ENCODE measurements at places on chromosomes 1 and 21.

DNA sequence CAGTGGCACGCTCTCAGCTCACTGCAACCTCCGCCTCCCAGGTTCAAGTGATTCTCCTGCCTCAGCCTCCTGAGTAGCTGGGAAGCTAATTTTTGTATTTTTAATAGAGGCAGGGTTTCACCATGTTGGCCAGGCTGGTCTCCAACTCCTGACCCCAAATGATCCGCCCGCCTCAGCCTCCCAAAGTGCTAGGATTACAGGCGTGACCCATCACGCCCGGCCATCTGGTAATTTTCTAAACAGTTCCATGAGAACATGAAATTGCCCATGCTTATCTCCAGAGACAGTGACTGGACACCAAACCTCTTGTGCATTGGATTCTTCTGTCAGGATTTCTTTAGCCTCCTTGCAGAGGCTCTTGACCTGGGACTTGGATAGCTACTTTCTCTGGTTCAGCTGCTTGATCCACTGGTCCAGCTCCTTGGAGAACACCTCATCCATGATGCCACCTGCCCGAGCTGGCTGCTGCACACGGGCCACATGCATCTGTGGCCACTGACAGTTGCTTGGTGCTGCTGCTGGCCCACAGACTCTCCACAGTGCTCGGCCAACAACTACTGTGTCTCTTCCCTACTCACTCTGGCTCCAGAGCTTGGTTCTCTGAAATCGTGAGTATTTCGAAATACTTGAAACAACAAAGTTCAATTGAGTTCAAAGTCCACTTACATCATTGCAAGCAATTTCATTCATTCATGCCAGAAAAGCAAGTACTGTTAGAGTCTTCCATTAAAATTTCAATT lies 40.0 kb upstream of the CTPS1 start:
- no peak for DNase-seq

DNA sequence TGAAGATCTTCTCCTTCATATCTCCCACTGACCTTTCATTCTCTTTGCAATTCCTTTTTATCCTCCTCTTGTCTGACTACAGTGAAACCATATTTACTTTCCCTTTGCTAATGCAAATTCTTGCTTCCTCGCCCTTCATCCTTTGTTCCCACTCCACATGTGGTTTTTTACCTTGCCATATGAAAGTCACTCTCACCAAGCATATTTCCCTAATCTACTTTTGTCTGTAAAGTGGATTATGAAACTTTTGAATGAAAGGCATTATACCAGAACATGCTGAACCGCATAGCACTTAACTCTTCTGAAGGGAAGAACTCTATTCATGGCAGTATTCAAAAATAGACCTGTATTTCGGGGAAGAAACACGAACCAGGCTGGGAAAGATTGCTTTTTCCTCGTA lies 8.0 kb upstream of the TMPRSS15 start:
- peak; percentile 45 for DNase-seq

DNA sequence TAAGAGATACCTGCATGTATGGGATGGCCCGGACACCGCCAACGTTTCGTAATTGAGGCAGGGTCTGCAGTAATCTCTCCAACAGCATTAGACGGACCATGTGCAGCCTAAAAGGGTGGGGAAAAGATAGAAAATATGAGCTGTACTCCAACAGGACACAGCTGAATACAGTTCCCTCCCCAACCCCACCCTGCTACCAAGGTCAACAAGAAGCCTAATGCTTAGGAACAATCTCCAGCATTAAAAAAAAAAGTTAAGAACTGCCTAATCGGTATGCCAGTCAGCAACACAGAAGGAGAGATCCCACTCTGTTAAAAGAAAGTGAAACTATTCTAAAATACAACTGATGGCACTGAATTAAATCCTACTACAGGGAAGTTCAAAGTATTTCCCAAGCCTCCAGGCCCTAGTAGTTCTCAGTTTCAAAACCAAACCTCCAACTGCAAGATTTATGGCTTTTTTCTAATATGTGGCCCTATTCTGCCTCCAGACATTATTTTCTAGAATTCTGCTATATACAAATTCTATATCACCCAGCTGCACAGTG lies 81.0 kb downstream of the UBR4 start:
- no peak for DNase-seq

DNA sequence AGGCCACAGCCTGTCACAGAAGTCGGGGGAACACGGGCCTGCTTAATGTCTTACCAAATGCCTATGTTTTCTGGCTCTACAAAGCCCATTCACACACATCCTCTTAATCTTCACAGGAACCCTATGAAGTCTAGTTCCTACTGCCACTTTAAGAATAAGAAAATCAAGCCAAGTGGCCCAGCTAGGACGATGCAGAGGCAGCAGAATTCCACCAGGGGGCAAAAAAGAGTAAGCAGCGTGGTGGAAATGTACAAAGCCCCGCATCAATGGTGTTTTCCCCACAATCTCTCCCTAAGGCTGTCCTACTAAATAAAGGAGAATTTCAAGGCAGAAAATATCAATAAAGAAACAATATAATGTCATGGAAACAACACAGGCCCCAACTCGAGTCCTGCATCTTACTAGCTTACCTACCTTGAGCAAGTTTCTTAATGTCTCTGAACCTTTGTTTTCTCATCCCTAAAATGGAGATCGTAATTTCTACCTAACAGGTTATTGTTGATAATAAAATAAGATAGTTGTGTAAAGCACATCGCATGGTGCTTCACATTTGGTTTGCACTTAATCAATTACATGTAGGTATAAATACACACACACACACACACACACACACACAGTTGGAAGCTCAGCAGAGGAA lies 21.4 kb downstream of the SEC16B start:
- DNase-seq, result peak; percentile 92

DNA sequence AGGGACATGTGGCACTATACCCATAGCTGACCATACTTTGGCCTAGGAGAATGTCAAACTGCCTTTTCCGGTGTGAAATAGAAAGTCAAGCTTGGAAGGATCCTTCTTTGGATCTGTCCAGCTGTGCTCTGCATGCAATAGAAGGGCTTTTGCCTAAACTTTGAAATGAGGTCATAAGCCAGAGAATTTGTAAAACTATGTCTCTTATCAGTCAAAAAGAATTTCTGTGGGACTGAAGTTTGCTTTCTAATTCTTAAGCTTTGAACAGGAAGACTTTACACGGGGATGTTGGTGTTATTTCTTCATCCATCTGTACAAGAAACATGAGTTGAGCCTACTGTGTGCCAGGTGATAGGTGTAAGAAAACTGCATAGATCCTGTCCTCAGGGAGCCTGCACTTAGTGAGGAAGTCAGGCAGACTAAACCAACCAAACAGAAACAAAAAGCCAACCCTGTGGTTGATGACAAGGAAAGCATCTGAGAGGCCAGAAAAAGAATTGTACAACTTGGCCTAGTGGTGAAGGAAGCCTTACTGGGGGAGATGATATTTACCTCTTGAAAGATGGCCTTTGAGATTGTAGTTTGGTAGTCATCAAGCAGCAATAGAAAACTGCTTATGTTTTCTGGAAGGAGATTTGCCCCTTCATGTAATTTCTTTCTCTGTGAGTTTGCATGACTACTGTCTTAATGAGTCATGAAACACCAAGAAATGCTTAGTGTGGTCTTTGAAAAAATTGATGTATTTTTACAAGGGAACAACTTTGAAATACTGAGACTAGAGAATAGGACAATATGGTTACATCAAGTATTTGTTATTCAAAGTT lies 24.8 kb downstream of the TGFB2 start:
- no peak for DNase-seq

DNA sequence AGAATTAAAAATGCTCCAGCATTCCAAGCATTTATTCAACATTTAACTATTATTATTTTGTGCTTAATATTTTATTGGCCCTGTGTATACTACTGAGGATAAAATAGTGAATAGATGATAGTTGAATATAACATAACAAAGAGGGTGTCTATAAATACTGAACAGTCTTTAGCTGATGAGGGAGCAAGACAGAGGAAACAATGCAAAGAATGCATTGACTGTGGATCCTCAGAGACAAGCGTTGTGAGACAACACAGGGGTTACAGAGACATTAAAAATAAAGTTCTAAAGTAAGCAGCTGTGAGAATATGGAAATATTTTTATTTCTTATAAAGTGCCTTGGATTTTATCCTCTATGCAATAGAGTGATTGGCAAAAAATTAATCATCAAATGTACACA lies 1133.1 kb downstream of the PLA2G4A start:
- DNase-seq, result no peak

DNA sequence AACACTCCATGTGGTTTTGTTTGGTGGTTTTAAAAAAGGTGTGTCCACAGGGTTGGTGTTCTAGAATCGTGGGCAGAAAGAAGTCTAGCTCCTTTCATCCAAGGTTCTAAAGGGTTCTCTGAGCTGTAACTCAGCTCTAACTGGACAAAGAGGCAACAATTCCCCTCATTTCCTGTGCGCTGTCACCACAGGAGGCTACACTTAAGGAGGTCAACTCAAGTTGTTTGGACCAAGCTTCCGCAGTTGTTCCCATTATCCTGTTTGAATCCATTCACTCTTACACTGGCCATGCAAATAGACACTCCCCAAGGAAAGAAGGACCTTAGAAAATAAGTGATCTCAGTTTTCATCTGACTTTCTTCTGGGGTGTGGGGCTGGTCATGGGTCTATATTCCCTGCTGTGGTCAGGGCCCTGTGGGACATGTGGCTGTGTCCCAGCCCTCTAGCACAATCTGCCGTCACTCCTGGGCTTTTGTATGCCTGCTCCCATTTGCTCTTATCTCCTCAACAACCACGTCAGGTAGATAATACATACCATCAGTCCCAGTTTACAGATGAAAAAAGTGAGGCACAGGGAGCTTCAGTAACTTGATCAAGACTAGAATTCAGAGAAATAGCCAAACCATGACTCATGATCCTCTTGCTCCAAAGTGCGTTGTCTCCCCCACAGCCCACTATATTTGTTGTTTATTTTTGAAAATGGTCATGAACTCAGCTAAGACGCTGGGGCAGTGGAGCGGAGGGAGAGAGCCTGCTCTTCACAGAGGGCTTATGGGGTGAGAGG lies 103.6 kb downstream of the RHOU start:
- no peak for DNase-seq

- peak; percentile 15 for DNase-seq
Measured at GRCh38 chr1:9753121-9753531, 70.6 kb downstream of the CLSTN1 start.

DNA sequence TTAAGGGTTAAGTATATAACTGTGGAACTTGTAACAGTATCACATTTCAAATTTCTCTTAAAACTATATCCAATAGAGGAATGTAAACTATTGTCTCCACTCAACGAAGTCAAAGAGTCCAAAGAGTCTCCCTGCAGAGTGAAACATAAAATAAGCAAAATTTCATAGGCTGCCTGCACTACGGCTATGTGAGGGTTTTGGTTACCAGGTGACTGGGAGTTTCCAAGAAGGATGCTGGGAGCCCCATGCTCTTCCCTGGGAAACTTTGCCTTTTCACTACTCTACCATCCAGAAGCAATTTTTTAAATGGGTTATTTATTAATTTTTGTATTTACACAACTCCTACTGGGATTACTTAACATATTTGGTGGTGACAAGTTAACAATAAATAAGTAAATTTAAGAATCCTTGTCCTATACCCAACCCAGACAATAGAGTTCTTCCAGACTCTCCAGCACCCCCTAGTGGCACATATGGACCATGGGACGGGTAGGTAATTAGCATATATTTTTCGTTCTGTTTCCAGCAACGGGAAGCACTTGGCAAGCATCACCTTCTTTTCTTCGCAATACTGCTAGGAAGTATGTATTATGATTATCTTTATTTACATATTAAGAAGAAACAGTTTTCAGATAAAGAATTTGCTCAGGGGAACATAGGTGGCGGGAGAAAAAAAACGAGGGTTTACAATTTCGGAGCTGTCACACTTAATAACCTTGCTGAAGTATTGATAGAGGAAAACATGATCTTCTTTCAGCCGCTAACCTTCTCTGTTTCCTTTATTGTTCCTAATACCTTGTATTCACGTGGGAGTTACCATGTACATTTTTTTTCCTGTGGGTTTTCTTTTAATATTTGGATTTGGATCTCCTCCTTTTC lies 3.5 kb downstream of the FMO2 start:
- no peak for DNase-seq

DNA sequence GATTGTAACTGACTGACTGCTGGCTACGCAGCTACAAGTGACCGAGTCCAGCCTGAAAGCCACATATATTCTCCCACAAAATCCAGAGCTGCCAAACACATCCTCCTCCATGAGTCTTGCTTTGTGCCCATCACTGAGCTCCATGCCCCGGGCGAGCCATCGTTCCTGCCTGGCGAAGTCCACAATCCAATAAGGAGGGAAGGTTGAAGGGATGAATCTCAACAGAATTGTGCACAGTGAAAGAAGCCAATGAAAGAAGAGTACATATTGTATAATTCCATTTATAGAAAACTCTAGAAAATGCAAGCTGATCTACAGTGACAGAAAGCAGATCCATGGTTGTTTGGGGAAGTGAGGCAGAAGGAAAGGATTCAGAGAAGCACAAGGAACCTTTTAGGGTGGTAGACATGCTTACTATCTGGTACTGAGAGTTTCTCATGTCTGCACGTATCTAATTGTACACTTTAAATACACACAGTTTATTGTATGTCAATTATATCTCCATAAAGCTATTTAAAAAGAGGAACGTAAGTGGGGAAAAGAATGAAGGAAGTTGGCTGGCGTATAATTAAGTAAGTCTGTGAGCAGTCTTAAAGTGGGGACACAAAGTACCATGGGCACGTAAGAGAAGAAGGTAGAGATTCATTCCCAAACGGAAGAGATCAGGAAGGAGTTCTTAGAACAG lies 115.9 kb upstream of the JUN start:
- no peak for DNase-seq

DNA sequence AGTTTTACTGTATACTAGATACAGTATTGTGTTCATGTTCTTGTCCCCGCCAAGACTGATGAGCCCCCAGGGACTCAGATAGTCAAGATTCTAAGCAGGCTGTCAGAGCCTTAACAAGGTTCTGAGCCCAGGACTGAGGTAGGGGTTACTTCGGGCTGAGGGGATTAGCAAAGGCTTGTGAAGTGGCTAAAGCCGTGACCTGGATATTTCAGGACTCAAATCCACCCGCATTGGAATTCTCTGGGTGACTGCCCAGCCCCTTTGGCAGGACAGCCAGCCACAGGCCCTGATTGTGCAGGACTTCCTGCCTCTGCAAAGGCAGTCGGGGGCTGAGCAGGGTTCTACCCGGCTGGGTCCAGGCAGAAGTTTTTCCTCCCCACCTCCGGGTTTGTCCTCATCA lies at the start of gene PLA2G5:
TSS of gene PLA2G5 (plus strand) at position 321 of the 400 bp plus-strand sequence. CDS start 14,637 bp downstream, outside the sequence.
- no peak for DNase-seq

- DNase-seq, result no peak
Measured at GRCh38 chr1:16386454-16387113, 19.5 kb downstream of the SZRD1 start.

GRCh38 chr1:14841951-14842350 lies 243.5 kb downstream of the KAZN start:
- no peak for DNase-seq

GRCh38 chr1:19387045-19387467 lies 74.9 kb downstream of the SLC66A1 start:
- no peak for DNase-seq

DNA sequence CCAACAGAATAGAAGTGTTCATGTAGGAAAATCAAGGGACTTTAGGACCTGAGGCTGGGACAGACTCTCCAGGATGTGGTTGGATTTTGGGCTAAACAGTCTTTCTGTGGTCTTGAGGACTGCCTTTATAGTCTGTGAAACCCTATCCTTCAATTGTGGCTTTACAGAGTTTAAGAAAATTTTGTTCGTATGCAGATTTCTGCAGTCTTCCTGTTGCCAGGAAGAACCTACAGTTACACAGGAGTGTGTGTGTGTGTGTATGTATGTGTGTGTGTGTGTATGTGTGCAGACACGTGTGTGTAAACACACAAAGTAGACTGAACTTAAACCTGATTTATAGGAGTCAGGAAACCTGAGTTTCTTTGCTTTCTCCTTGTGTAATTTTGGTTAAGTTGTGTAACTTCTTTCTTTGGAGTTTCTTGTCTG lies 22.8 kb downstream of the NEK7 start:
- DNase-seq, result no peak

GRCh38 chr21:28229814-28230213 lies 762.9 kb downstream of the LTN1 start:
- DNase-seq, result no peak
